NCI-H1105 treated with DMSO at 0.1 percent for 48 hours (cell line): ENCODE measurements at places on chromosomes 12 and 14.

- DNase-seq: no peak
Measured at GRCh38 chr12:75207338-75208083, 2.1 kb downstream of the KCNC2 start.

- DNase-seq: no peak
Measured at GRCh38 chr12:124677552-124678356, 110.3 kb upstream of the NCOR2 start.

DNA sequence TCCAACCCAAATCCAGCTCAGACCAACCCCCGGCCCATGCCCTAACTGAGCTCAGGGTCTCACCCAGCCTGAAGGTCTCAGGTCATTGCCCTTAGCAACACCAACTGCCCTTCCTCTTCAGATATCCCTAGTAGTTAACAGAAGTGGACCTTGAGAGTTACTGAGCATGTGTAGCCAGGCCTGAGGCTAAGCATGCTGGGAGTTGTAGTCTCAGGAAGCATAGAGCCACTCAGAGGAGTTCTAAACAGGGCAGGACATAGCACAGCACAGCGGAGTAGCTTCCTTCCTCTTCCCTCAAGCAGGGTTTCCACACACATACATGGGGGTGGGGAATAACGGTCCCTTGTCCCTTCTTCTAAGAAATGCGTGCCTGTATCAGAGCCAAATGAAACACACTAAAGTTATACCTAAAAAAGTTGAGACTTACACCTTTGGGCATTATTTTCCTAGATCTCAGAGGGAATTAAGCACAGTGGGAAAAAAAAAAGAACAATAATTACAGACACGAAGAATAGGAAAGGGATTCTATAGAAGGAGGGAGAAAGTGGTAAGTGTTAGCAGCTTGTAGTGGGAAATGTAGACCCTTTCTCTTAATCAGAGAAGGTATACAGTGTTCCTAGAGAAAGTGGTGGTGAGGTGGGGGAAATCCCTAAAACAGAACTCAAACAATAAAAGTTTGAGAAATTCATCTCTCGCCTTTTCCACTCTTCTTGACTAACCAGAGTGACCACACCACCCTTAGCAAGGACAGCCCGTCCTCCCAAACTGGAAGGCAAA is 4.4 kb downstream of the KMT2D start:
- DNase-seq: no peak

GRCh38 chr12:1907652-1908611 is 10.5 kb downstream of the CACNA2D4 start:
- DNase-seq: no peak

- DNase-seq: peak; percentile 50
Measured at GRCh38 chr12:12265571-12266388, 1.1 kb downstream of the LRP6 start.

DNA sequence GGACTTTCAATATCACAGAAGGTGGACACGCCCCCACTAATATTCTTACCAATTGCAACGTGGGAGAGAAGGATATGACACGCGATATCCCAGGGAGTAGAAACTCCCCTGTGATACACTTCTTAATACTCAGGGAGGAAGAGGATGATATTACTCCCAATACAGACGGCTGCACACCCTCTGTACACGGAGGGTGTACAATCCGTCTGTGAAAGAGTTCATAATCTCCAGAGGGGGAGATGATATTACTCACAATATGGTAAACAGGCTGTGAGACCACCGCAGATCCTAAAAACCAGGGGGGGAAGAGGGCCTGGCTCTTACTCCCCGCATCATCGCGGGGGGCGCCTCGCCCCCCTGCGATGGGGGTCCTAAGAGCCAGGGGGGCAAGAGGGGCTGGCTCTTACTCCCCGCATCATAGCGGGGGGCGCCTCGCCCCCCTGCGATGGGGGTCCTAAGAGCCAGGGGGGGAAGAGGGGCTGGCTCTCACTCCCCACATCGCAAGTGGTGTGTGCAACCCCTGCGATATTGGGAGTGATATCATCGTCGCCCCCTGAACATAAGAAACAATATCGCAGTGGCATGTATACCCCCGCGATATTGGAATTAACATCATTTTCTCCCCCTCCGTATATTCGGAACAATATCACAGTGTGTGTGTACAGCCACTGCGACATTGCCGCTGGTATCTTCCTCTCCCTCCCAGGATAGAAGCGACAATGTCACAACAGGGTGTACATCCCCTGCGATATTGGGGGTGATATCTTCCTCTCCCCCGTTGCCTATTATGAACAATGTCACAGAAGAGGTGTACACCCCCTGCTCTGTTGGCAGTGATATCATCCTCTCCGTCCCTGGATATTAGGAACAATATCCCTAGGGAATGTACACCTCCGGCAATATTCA is 8.9 kb upstream of the CLEC6A start:
- DNase-seq: no peak

DNA sequence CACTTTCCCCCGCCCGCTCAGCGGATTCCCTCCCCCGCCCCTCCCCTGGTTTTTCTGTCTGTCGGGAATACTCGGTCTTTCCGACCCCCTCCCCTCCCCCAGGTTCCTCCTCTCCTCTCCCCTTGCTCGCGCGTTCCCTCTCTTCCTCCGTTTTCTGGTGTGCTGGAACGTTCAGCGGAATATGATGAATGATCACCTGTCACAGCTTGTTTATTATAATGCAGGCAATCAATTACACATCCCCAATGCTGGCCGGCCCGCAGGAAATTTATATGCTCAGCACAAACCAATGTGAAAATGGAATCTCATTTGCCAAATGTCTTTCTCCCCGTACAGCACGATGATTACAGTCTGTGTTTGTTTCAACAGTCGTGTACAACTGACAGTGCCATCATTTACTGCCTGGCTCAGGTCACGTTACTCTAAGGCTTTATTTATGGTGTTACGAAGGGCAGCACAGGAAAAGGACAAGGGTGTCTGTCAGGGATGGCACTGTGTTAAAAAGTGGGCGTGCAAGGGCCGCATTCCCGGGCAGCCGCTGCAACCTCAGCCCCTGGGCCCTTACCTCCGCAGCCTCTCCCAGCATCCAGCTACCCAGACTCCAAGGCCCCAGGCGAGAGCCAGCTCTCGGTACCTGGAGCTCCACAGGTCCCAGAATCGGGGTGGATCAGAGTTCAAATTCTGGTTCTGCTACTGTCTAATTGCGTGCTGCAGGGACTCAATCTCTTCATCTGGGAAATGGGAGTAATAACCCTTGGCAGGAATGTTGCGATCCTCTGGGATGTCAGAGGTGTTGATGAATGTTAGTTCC is 24.7 kb upstream of the MAP1LC3B2 start:
- peak; percentile 63 for DNase-seq

- DNase-seq: no peak
Measured at GRCh38 chr12:68236421-68237059, 10.9 kb upstream of the IL26 start.

- no peak for DNase-seq
Measured at GRCh38 chr14:87676814-87677437, 316.1 kb downstream of the GALC start.

DNA sequence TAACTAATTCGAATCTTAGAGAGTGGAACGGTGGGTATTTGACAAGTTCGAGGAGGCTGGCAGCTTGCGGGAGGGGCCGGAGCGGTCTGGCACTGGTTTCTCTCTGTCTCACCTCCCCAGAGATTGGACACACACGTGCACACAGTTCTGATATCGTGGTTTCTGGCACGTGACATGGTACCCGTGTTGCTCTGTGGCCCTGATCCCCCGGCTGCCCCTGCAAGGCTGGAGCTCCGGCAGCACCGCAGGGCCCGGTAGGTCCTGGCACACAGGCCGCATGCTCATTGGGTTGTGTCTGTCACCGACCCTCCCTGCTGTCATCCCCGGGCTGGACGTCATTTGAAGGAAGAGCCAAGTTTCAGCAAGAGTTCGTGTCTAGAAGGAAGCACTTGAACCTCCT is 82.7 kb downstream of the PPP2R5C start:
- DNase-seq: no peak

GRCh38 chr12:102314821-102315220 is 117.2 kb upstream of the PMCH start:
- DNase-seq: no peak

DNA sequence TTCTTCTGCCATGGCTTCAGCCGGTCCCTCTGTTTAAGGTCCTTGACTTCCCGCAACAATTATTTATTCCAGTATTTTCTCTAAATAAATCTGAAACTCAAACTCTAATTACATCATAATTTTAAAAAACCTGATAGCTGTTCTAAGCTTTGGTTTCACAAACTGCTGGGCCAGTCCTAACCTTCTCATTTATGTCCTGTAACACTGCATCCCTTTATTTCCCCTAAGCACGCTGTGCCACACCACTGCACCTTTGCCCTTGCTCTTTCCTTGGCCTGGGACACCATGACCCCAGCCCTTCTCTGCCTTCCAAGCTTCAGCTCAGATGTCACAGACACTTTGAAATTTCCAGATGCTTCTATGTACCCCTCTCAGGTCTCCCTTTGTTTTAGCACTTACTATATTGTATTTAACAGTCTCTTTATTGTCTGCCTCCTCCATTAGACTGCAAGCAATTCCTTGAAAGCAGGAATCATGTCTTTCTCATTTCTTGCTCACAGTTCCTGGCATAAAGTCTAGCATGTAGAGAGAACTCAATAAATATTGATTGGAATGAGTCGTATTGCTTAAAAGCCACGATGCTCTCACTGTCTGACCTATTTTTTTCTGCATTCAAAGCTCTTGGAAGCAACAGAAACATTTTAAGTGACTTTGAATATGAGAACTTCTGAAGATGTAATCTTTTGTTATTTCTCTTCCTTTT is 111.1 kb downstream of the ERGIC2 start:
- DNase-seq: no peak

DNA sequence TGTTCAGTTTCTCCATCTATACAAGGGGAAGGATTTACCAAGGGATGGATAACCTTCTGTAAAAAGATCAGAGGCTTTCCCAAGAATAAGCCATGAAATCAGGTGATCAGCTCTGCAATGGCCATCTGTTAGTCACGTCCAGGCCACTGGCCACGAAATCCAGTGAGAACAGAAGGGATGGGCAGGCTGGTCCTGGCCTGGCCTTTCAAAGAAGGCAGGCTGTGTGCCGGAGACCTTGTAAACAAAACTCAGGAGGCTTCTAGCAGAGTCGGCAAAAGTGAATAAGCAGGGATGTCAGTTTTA is 68.5 kb downstream of the RNF34 start:
- no peak for DNase-seq

- DNase-seq: no peak
Measured at GRCh38 chr12:101919447-101919846, 42.1 kb downstream of the DRAM1 start.

DNA sequence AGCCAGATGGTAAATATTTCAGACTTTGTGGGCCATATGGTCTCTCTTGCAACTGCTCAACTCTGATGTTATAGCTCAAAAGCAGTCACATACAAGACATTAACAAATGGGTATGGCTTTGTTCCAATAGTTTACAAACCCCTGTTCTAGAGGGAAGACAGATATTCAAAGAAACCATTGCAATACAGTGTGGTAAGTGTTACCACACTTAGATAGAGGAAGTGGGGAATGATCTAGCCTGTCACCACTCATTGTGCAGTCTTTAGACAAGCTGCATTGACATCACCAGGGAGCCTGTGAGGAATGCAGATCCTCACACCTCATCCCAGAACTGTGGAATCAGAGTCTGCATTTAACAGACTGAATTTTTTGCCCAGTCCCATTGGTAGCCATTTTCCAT is 80.0 kb upstream of the RGS6 start:
- DNase-seq: no peak

GRCh38 chr14:76872796-76873432 is 46.7 kb downstream of the LRRC74A start:
- peak; percentile 38 for DNase-seq

GRCh38 chr12:95429172-95429510 is 44.8 kb upstream of the METAP2 start:
- DNase-seq: no peak

DNA sequence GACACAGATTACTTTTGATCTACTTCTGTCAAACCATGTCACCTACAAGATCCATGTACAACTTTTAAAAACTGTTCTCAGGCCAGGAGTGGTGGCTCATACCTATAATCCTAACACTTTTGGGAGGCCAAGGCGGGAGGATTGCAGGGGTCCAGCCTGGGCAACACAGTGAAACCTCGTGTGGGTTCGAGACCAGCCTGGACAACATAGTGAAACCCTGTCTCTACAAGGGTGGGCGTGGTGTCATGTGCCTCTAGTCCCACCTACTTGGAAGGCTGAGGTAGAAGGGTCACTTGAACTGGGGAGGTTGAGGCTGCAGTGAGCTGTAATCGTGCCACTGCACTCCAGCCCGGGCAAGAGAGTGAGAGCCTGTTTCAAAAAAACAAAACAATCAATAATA is 5.7 kb downstream of the WDR20 start:
- DNase-seq: no peak

GRCh38 chr14:61266436-61266835 is 14.7 kb downstream of the TMEM30B start:
- DNase-seq: no peak

DNA sequence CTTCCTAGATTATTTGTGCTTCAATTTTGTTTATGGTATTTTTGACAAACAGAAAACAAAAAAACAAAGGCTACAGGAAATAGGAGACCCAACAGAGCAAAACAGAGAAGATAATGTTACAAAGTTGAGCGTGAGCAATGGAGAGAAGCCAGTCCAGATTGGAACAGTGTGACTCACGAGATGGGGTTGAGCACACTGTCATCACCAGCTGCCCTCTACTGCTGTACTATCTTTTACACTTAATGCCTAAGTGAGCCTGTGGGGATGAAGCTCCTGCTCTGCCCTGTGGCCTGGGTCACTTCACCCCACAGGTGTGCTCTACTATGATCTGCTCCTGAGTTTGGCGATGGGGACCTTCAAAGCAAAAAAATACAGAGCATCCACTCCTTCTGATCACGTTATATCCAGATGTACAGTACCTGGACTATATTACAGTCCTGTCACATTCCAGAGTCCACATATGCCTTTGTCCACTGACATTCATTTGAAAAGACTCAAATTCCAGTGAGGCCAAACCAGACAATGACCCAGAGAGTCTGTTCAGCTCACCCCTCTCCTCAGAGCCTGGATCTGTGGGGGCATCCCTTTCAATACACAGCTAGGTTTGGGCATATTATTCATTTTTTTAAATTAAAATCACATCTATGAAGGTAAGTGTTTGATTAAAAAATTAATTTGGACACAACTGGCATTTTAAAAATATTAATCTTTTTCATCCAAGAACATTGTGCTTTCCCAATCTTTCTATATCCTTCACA is 4.4 kb downstream of the IPO8 start:
- no peak for DNase-seq

- peak; percentile 78 for DNase-seq
Measured at GRCh38 chr12:6540181-6540877, 6.0 kb downstream of the GAPDH start.

- no peak for DNase-seq
Measured at GRCh38 chr14:38948171-38948570, 154.9 kb downstream of the SEC23A start.
